ENCODE measurements at places on chromosomes 1 and 21.

GRCh38 chr21:45018131-45019075 lies 56.0 kb upstream of the ADARB1 start:
- no peak for DNase-seq

GRCh38 chr1:24748191-24749121 lies 3.2 kb downstream of the CLIC4 start:
- DNase-seq = no peak

- DNase-seq = no peak
Observed at GRCh38 chr1:229447809-229448252, 13.9 kb upstream of the ACTA1 start.

- DNase-seq = no peak
Observed at GRCh38 chr21:21688889-21689288, 690.7 kb downstream of the NCAM2 start.

DNA sequence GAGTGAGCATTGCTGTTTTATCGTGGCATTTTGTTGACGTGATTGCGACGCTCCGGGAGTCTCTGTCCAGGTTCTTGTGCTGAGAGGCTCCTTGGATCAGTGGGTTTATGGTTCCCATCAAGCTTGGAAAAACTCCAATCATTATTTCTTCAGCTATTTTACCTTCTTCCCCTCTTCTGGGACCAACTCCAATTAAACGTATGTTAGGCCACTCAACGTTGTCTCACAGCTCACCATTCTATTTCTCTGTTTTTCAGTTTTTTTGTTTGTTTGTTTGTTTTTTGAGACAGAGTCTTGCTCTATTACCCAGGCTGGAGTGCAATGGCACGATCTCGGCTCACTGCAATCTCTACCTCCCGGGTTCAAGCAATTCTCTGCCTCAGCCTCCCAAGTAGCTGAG lies 8.0 kb downstream of the HES4 start:
- DNase-seq = no peak

GRCh38 chr1:115275216-115275615 lies 62.8 kb downstream of the NGF start:
- no peak for DNase-seq

- DNase-seq = no peak
Observed at GRCh38 chr1:181936768-181937581, 124.5 kb downstream of the ZNF648 start.

- no peak for DNase-seq
Observed at GRCh38 chr21:22211943-22212342, 1213.7 kb downstream of the NCAM2 start.

DNA sequence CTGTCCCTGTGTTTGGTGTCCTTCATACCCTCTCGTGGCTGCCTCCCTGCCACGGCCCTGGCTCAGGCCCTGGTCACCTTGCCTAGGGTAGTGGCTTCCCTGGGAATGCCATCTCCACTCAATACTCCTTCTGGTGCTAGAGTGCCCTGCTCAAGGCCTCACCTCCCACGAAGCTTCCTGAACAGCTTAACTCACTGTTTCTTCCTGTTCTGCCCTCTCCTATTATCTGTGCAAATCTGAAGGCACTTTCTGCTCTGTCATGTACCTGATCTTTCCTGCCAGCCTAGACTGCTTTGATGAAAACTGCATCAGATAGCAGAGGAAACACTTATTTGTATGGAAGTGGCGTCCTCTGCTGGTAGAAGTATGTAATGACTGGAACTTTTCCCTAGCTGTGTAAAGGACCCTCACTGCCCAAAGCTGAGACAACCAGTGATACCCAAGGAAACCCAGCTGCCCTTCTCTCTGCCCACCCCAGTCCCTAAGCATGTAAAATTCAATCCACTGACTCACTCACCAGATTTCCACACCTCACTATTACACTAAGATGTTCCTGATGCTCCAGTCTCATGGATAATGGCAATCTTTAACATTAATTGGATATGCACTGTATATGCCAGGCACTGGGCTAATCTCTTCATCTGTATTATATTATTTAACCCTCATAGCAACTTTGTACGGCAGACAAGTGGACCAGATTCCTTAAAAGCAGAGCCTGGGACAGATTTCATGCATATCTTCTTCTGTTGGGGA lies 36.2 kb upstream of the BTG2 start:
- DNase-seq = peak; percentile 60

GRCh38 chr1:205783904-205784303 lies 8.6 kb upstream of the RAB29 start:
- no peak for DNase-seq

- DNase-seq = no peak
Observed at GRCh38 chr21:29443411-29444010, 144.8 kb downstream of the BACH1 start.

GRCh38 chr1:26097696-26098095 lies 13.9 kb upstream of the PDIK1L start:
- no peak for DNase-seq

DNA sequence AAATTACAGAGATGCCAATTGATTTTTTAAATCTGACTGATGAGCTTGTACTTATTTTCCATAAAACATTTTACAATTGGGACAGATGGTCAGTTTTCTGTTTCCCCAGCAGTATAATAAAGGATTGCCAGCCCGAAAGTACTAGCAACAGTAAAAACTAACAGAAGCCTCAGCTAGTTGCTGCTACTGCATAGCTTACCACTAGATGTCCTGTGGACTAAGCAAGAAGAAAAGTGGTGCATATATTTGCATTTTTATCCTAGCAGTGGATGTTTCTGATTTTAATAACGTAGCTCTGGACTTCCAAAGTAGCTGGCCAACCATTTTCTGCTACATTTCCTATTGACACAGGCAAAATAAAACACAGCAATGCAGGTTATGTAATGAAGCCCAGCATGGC lies 241.5 kb downstream of the BARHL2 start:
- DNase-seq = no peak

DNA sequence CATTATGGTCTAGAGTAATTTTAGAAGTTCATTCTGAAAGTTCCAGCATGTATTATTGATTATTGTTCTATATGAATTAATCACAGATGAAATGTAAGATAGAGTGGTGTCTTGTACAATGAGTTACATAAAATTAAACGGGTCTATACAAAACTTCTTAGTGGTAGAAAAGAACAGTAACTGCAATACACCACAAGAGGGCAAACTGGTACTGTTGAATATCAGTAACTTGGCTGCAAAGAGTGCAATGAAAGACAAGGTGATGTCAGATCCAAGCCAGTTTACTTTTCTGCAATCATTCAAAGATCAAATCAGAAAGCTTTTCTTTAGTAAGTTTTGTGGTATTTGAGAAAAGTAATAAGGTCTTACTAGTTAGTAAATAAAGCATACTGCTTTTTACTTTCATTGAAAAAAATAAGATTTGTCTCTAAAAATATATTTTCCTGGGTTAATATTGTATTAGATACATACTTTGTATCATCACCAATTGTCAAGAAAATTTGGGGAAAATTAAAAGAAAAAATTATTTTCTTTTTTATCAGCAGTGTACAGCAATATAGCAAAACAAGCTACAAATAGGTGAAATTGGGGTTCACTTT lies 66.4 kb upstream of the BTG3 start:
- DNase-seq = no peak

GRCh38 chr1:116377541-116378529 lies 4.8 kb downstream of the ATP1A1 start:
- no peak for DNase-seq

- DNase-seq = no peak
Observed at GRCh38 chr1:179817056-179817455, 60.5 kb downstream of the TOR1AIP2 start.

GRCh38 chr1:157438146-157438545 lies 114.2 kb downstream of the FCRL5 start:
- DNase-seq = no peak

GRCh38 chr21:34499116-34499515 lies 12.9 kb downstream of the KCNE1 start:
- no peak for DNase-seq

DNA sequence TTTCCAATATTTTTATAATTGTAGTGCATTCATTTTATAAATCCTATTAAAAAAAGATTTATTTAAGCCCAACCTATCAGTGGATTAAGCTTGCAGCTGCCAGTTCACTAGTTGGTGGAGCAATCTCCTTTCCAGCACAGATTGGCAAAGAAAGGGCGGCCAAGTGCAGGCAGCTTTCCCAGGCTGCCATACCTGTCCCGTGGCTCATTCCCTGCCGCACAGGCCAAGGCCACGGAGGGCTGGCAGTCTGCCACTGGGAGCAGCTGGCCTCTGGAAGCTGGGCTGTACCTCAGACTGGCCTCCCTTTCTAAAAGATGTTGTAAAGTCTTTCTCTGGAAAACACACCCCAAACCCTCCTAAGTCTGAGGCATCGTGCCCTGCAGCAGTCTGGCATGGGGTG lies 74.2 kb downstream of the SIM2 start:
- DNase-seq = no peak

- no peak for DNase-seq
Observed at GRCh38 chr1:34369701-34370455, 193.2 kb downstream of the C1orf94 start.

GRCh38 chr1:45713711-45714110 lies 25.7 kb downstream of the TMEM69 start:
- no peak for DNase-seq

GRCh38 chr1:107976836-107977235 lies 11.9 kb upstream of the VAV3 start:
- no peak for DNase-seq

- DNase-seq = no peak
Observed at GRCh38 chr1:30449428-30450147, 273.8 kb downstream of the MATN1 start.

- no peak for DNase-seq
Observed at GRCh38 chr1:186195377-186195931, 179.6 kb downstream of the TPR start.

DNA sequence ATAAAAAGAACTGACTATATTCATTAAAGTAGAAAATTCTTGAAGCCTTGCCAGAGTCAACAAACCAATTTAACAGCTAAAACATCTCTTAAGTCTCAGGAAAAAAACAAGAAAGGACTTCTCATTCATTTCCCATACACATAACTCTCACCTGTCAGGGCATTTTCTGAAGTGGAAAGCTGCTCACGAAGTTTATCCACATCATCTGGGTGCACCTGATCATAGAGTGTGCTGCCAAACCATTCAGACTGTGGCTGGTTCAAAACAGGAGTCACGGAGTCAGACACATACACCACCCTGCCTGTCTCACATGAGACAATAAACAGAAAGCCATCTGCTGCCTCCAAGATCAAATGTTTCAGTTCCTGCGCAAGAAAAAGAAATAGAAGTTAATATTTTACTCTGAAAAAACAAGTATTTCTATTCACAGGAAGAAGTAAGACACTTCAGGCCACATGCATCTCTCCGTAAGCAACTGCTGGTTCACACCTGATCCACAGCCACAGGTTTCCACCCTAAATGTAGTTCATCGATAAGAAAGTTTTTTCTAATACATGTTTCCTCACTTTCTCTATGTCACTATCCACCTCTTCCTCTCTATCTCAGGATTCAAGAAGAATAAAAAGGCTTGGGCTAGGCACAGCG lies 28.2 kb upstream of the CTSK start:
- no peak for DNase-seq

- DNase-seq = no peak
Observed at GRCh38 chr1:24545662-24546061, 10.2 kb upstream of the NCMAP start.

DNA sequence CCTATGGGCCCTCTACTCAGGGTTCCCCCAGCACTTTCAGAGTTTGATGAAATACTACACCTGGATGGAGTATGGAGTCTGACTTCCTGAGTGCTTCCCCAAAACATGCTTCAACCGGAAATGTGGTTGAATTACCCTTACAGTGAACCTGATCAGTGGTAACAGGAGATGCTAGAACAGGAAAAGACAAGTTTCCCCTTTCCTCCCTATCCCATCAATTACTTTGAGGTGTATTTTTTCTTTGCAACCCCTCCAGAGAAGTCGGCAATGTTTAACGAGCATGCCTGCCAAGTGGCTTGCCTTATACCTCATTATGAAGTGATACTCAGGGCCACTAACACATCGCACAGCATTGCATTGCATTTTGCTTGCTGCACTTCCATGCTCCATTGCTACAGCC lies 7.0 kb downstream of the KRTAP15-1 start:
- DNase-seq = no peak

- peak; percentile 58 for DNase-seq
Observed at GRCh38 chr1:226428791-226429461, 21.0 kb upstream of the PARP1 start.

DNA sequence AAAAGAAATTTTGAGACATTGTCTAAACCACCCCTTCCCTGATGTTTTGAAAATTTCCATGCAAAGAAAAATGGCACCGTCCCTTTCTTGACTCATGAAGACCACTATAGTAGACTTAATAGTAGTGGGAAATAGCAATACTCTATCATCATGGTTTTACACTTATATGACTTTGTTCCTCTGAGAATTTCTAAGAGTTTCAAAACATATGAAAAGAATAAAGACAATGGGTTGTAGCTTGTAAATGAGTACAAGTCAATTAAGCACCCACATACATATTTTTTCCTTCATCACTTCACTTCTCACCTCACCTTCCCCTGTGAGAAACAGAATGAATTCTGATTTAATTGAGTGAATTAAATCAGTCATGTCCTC lies 151.7 kb downstream of the LYPLAL1 start:
- DNase-seq = no peak

DNA sequence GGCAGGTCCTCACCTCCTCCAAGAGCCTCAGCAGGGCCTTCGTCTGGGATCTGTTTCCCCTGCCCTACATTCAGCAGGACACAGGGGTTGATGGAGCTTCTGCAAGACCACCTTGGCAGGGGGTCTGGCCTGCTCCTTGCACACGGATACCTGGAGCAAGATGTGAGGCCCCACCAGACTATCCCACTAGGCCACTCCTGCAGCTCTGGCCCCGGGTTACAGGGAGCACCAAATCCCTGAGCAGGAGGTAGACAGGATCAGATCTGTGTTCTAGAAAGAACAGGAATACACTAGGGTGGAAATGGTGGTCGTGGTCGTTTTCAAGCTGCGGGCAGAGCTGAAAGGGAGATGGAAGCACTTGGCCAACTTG lies 33.5 kb downstream of the EPHX1 start:
- DNase-seq = no peak

- no peak for DNase-seq
Observed at GRCh38 chr1:116538544-116538943, 32.3 kb downstream of the CD58 start.

GRCh38 chr1:222788402-222789156 lies 26.3 kb upstream of the DISP1 start:
- DNase-seq = no peak

DNA sequence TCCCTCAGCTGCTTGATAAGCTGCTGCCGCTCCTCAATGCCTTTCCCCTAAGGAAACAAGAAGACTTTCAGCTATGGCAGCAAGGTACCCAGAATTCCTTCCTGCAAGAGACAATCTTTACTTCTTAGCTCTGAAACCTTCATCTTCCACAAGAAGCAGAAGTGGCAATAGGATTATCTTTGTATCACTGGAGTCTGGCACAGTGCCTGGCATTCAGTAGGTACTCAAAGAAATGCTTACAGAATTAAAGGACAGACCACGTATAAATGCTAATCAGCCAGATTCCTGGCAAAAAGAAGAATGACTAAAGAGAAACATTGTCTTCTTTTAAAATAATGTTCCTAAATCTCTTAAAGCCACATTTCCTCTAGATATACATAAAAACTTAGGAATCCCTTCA lies 43.7 kb downstream of the SLC27A3 start:
- no peak for DNase-seq

GRCh38 chr1:111747282-111747734 lies 8.1 kb upstream of the INKA2 start:
- DNase-seq = no peak

GRCh38 chr1:108502138-108502537 lies 52.0 kb downstream of the NBPF6 start:
- DNase-seq = no peak

GRCh38 chr1:168535536-168535935 lies 8.3 kb downstream of the XCL2 start:
- no peak for DNase-seq

- no peak for DNase-seq
Observed at GRCh38 chr1:211813590-211813989, 17.0 kb downstream of the LPGAT1 start.
